ENCODE measurements at places on chromosomes 1 and 21. TPM values are rescaled to one million over a fixed set of nuclear protein-coding genes. Genes with fewer than 3 reads are reported as not detected.

FMO4 gene
- 4.3 TPM for total RNA-seq

PFDN2 gene
- total RNA-seq, result 56.2 TPM

MROH7 gene
- total RNA-seq, result 3.6 TPM

GRCh38 chr1:32969566-32969965 is 5.0 kb upstream of the RNF19B start:
- H3K4me1 ChIP-seq, result peaks cover 7% of the 10 kb centered on the region
- no peak overlapping the region for H3K4me3 ChIP-seq
- DNase-seq, result no peak
- H3K36me3 ChIP-seq, result no peaks in the 10 kb centered on the region

- H3K36me3 ChIP-seq, result peaks cover 100% of the 10 kb centered on the region
- no peak for DNase-seq
- H3K4me1 ChIP-seq, result no peaks in the 10 kb centered on the region
Observed at GRCh38 chr1:40766017-40766416, 17.6 kb upstream of the KCNQ4 start.

Measured in upper lobe of right lung (tissue), 1 donor.